ENCODE measurements at places on chromosomes 11 and 22. TPM values are rescaled to one million over a fixed set of nuclear protein-coding genes. Genes with fewer than 3 reads are reported as not detected.

- DNase-seq: no peak
Observed at GRCh38 chr11:119055901-119056300, 1.1 kb downstream of the HYOU1 start.

GRCh38 chr11:87292598-87292997, 254.9 kb downstream of the TMEM135 start:
- DNase-seq: no peak

DNA sequence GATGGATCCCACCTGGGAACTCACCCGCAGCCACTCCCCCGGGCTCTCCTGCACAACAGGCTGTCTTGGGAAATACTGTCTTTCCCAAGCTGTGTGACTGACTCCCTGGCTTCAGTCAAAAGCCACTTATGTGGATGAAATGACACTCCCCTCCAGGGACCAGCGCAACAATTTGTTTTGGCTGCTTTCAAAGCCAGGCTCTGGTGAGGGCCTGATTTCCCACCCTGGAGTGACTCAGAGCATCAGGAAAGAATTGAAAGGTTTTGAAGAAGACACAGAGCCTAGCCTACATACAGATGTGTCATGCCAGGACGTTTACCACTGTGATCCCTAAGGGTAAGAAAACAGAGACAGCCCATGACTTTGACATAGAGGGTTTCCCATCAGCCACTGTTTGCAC, 550.5 kb downstream of the MIAT start:
- DNase-seq: no peak

The MOV10L1 gene
- not detected for total RNA-seq

Measured in CD8-positive, alpha-beta memory T cell (primary cell).